ENCODE measurements at places on chromosomes 4 and X.

DNA sequence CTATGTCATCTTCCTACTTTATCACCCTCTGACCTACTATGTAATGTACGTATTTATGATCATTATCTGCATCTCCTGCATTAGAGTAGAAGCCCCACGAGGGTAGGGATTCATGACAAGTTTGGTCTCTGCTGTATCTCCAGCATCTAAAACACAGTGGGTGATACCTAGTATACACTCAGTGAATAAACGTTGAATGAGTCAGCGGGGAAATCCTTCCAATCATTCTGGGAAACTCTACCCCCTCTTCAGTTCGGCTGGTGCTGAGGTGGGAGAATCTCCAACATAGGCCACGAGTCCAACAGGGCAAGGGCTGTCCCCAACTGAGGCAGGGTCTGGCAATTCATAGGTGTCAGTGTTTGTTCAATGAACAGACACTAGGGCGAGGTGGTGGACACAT, 74.4 kb upstream of the EFNB1 start:
- no peak for DNase-seq

DNA sequence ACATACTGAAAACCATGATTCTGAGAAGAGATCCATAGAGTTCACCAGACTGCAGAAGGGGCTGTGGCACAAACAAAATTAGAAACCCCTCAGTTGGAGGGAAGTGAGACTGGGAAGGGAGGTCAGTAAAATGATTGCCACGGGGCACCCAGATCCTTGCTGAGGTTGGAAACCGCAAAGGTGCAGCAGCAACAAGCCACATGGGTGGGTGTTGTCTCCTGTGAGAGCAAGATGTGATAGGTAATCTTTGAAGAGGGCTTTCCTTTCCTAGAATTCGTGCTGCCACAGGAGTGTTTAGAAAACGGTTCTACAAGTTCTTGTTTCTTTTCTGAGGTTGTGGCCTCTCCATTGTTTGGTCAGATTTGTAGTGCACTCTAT, 85.5 kb downstream of the NFKB1 start:
- no peak for DNase-seq

- no peak for DNase-seq
Observed at GRCh38 chr4:67522230-67522629, 23.1 kb downstream of the CENPC start.

DNA sequence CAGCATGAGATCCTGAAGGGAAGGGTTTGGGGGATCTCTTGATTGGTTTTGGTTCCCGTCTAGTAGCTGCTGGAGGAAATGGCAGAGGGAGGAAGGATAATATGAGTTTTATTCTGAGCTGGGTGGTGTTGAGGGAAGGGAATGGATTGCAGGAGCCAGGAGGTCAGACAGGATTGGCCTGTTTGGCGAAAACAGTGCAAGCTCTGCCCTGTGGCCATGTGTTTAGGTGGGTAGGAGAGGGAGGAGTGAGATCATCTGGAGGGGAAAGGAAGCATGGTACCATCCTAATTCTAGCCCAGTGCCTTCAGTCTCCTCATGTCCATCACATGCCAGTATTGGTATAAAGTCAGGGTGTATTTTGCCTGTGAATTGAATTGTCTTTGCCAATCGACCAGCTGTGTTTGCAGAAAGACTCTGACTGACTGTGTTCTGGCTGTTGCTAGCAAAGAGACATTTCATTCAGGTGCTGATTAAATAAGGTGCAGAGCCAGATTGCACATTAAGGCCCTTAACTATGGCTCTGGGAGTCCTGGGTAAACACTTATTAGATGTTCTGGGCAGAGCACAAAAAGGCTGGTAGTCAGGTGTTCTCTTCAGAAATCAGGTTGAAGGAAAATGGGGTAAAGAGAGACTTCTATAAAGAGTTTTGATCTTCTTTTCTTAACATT, 10.0 kb downstream of the TMEM164 start:
- DNase-seq: no peak

- DNase-seq: no peak
Observed at GRCh38 chr4:15361529-15361928, 66.3 kb upstream of the C1QTNF7 start.

GRCh38 chrX:14051416-14051815, 21.7 kb upstream of the GEMIN8 start:
- DNase-seq: no peak

- DNase-seq: no peak
Observed at GRCh38 chr4:110484767-110485166, 8.8 kb downstream of the ENPEP start.

Measured in HuH-7.5 (cell line).